ENCODE measurements at places on chromosomes 7 and 10.

GRCh38 chr10:77494327-77494726 lies 143.3 kb downstream of the KCNMA1 start:
- DNase-seq = peak; percentile 45

DNA sequence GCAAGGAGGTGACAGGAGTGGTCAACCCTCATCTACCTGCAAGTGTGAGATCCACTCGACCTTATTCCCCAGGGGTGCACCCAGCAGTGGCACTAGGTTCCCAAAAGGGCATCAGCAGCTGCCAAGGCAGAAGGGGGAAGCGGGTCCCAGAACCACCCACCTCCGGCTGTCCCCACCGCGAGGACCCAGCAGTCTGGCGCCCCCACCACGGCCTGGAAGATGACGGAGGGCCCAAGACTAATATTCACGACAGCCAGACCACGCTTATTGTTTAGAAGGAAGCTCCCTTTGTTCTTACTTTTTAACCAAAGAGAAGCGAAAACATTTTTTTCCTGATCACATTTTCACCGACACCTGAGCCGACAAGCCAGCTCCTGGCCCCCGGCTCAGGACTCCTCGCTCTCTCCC lies 3.6 kb upstream of the EVX1 start:
- DNase-seq = no peak

DNA sequence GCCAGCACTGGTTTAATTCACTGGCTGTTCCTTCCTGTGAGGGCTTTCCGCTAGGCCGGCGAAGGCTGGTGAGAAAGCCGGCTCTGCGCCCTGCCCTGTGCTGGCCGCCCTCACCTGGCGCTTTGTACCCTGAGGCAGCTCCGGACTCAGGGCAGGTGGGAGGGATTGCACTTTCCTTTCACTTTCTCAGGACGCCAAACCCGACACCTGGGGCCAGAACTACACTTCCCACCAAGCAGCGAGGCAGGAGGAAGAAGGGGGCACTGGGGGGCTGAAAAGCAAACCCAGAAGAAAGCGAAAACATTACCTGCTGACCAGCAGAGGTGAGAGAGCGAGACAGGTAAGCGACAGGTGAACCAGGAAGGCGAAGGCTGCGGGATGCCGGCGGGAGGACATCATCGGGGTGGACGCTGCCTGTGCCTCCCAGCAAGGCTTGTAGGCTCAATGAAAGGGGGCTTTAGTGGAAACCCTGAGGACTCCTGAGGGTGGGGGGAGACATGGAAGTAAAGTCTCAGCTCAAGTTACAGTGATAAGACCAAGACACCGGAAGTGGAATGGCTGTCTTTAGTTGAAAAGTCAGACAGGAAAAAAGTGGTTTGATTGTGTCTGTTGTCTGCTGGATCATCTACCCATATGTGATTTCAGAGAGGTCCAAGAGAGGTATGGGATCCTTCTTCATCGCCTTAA lies at the start of gene RAB19:
Gene RAB19 (plus strand): TSS at position 181 of the 687 bp plus-strand sequence. CDS start 3,589 bp downstream, outside the sequence.
- peak; percentile 30 for DNase-seq

DNA sequence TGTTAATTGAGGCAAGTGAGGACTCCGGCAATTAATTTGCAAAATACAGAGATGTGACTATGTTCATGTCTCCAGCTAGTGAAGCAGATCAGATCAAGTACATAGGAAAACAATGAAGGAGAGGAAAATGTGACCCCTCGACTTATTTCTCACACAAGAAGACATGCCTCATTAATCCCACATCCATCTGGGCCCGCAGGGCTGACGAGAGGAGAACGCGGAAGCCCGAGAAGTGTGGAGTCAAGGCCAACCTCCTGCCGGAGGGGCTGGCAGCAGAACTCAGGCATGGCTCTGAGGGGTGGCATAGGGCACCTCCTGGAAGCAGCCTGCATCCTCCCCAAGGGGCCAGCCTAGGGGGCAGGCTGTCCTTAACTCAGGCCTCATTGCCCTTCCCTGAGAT lies 54.4 kb downstream of the ZNF503 start:
- DNase-seq = no peak

- DNase-seq = peak; percentile 16
These were observed 171.5 kb upstream of the SP4 start for GRCh38 chr7:21256310-21256877.

GRCh38 chr7:3949242-3949640 lies 648.2 kb downstream of the SDK1 start:
- DNase-seq = no peak

- DNase-seq = no peak
These were observed 134.5 kb downstream of the PPP1R3A start for GRCh38 chr7:113784316-113784715.

GRCh38 chr7:101232141-101232850 lies 5.3 kb downstream of the CLDN15 start:
- DNase-seq = peak; percentile 40

GRCh38 chr7:111855842-111856227 lies 293.5 kb upstream of the IMMP2L start:
- DNase-seq = peak; percentile 25

GRCh38 chr10:101682172-101682825 lies 12.7 kb downstream of the FBXW4 start:
- no peak for DNase-seq

GRCh38 chr7:119472408-119473038 lies 800.5 kb upstream of the KCND2 start:
- DNase-seq = no peak

DNA sequence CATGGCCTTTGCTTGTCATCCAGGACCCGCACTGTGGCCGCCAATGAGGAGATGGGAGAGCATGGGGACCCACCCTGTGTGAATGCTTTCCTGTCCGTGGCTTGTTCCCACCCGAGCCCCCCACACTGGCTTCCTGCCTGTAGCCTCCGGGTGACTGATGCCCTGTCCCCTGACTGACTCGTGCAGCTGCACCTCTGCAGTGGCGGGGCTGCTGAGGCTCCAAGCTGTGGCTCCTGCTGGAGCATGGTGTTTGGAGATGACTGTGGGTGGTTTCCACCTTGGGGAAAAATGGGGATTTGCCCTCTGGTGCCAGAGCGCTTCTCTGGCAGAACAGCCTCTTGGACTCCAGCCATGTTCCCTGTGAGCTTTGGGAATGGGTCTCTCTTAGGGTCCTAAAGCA lies 2.1 kb downstream of the CAMK1D start:
- DNase-seq = no peak

DNA sequence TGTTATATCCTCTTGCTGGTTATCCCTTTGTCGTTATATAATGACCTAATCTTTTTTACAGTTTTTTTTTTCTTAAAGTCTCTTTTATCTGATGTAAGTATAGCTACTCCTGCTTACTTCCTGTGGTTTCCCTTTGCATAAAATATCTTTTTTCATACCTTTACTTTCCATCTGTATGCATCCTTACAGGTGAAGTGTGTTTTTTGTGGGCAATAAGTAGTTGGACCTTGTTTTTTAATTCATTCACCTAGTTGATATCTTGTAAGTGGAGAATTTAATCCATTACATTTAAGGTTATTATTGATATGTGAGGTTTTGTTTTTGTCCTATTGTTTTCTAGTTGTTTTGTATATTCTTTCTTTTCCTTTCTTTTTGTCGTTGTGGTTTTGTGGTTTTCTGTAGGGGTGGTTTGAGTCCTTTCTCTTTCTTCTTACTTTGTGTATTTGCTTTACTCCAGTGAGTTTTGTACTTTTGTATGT lies 168.6 kb downstream of the MLLT10 start:
- DNase-seq = no peak

- DNase-seq = no peak
These were observed 117.7 kb downstream of the APBB1IP start for GRCh38 chr10:26555719-26556368.

DNA sequence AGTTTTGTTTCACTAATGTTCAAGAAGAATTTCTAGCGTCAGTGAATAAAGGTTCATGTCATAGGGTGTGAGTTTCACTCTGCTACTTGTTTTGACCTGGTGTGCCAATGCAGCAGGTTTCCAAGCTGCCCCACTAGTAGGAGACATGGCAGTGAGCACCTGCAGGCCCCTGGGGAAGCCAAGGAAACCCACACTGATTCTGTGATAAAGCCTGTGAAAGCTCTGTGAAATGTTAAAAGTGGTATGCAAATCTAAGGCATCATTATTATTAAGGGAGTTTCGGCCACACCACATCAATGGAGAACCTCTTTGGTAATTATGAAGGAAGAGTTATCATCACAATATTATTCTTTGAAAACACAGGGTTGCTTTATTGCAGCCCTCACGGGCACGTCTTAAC lies 46.4 kb downstream of the ABCB5 start:
- DNase-seq = no peak

DNA sequence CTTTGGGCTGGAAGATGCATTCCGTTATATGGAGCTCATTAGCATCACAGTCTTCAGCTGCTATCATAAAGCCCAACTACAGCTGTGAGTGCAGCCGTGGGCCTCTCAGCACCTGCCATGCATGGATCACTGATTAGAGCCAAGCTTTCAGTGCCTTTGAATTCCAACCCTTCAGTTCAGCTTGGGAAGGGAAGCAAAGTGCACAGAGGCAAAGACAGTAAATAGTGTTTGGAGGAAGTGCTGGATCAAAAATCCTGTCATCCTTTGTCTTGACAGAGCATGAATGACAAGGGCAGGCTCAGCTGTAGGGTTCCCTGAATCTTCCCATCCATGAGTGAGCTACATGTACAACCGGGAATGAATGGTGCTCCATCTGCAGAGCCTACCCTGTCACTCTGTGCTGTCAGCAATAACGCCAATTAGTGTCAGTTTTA lies 153.7 kb downstream of the DNAJB9 start:
- no peak for DNase-seq

DNA sequence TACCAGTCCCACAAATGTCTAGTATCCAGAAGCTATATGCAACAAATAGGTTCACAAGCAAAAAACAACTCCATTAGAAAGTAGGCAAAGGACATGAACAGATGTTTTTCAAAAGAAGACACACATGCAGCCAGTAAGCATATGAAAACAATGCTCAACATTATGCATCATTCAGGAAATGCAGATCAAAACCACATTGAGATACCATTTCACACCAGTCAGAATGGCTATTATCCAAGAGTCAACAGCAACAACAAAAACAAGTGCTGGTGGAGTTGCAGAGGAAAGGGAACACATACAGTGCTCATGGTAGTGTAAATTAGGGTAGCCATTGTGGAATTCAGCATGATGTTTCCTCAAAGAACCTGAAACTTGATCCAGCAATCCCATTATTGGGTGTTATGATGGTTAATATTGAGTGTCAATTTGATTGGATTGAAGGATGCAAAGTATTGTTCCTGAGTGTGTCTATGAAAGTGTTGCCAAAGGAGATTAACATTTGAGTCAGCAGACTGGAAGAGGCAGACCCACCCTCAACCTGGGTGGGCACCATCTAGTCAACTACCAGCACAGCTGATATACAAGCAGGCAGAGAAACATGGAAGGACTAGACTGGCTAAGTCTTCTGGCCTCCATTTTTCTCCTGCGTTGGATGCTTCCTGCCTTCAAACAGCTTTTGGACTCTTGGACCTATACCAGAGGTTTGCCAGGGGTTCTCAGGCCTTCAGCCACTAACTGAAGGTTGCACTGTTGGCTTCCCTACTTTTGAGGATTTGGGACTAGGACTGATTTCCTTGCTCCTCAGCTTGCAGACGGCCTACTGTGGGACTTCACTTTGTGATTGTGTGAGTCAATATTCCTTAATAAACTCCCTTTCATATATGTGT lies 218.4 kb upstream of the SEMA3D start:
- DNase-seq = no peak

- DNase-seq = no peak
These were observed 85.2 kb upstream of the AOAH start for GRCh38 chr7:36809510-36809909.

DNA sequence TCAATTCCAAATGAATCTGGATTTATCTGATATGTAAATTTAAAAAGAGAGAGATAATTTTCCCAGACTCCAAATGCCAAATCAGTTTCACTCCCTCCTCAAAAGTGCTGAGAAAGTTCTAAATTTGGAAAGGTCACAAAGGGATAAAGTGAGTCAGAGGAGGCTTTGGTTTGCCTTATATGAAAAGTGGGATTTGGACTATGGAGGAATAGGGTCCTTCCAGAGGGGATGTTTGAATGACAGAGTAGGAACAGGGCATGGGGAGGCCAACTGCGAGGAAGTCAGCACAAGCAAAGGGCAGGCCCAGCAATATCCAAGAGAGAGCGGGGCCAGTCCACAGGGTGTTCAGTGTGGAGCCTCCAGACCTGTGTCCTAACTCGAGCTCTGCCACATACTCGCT lies 9.8 kb upstream of the FAS start:
- DNase-seq = no peak

GRCh38 chr10:112790030-112790429 lies 160.0 kb upstream of the TCF7L2 start:
- DNase-seq = no peak

DNA sequence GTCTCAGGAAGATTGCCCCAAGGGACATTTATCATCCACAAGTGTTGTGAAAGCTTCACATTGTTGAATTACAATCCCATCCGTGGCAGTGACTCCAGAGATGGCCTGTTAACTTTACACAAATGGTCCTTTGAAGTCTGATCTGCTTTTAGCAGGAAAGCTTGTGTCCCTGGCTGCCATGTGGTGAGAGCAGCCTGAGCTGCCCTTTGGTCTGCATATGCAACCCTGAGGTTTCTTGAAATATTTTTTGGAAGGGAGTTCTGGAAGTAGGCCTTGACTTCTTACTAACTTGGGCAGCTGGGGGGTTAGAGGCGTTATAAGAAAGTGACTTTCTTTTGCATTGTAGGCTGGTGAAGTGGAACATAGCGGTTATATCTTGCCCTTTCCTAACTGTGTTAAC lies 41.3 kb upstream of the FAM180A start:
- no peak for DNase-seq

- DNase-seq = no peak
These were observed 50.6 kb downstream of the PWWP2B start for GRCh38 chr10:132447446-132448247.

- DNase-seq = no peak
These were observed 190.7 kb downstream of the WDR11 start for GRCh38 chr10:121041906-121042305.

DNA sequence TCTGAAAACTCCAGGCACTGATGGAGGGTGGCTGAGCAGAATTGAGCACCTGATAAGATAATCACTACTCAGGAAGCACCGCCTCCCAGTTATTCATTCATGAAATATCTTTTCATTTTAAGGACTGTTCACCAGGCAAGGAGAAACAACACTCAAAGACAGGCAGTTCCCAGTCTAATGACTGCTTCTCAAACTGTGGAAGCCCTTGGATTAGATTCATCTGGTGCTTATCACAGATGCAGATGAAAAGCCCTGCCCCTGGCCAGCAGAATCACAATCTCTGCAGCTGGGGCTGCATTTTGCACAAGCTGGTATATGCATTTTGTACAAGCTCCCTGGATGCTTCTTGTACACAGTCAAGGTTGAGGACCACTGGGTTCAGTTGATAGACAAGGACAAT lies 109.7 kb downstream of the ELMO1 start:
- DNase-seq = no peak

- DNase-seq = no peak
These were observed 273.9 kb upstream of the NFE2L3 start for GRCh38 chr7:25877802-25878789.

- no peak for DNase-seq
These were observed 2.2 kb downstream of the GTF2IRD1 start for GRCh38 chr7:74455928-74456327.
